ENCODE measurements at places on chromosomes 7 and 10.
A peak's percentile ranks its signal among the peaks of the same experiment; 100 is the strongest.

DNA sequence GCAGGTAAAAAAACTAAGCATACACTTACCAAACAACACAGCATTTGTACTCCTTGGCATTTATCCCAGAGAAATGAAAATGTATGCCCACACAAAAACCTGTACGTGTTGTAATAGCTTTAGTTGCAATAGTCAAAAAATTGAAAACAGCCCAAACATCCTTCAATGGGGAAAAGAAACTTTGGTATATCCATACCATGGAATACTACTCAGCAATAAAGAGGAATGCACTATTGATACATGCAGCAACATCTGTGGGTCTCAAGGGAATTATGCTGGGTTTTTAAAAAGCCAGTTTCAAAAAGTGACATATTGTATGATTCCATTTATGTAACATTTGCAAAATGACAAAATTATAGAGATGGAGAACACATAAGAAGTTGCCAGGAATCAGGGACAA is 35.4 kb downstream of the DPCD start:
- no peak for DNase-seq

- DNase-seq, result no peak
Observed at GRCh38 chr7:84248843-84249242, 54.3 kb upstream of the SEMA3A start.

GRCh38 chr10:43417950-43418768 is 9.2 kb upstream of the HNRNPF start:
- no peak for DNase-seq

DNA sequence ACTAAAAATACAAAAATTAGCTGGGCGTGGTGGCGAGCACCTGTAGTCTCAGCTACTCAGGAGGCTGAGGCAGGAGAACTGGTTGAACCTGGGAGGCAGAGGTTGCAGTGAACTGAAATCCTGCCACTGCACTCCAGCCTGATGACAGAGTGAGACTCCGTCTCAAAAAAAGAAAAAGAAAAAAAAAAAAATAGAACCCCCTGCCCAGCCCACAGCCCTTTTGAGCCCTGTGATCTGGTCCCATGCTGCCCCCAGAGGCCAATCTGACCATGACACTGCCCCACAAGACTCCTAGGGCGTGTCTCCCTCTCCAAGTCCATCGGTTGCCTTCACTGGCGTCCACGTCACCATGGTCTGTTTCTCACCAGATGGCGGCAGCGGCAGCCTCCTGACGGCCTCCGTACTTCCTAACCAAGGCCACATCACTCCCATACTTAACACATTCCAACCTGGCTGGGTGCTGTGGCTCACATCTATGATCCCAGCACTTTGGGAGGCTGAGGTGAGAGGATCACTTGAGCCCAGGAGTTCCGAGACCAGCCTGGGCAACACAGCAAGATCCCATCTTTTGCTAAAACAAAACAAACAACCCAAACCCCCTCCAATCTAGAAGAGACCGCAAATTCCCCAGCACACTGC is 18.0 kb downstream of the STX1A start:
- peak; percentile 62 for DNase-seq

GRCh38 chr10:13143766-13144165 is 17.6 kb upstream of the MCM10 start:
- DNase-seq, result no peak

- DNase-seq, result no peak
Observed at GRCh38 chr7:12320241-12320986, 83.3 kb downstream of the VWDE start.

GRCh38 chr7:37336259-37336658 is 112.4 kb downstream of the ELMO1 start:
- no peak for DNase-seq

DNA sequence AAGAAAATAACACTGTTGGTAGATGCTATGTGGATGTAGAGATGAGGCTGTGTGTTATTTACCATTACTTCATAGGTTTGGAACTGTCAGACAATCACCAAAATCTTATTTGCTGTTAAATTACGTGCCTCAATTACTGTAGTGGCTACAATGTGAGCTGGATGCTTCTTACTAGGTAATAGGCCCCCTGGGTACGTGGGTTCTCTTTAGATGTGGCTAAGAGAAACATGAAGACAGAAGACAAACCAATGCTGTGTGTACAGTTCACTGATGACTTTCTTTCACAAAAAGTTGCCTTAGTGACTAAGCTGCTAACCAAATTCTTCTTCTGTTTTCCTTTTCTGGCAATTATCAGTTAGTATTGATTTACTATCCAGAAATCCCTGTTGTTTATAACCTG is 144.6 kb downstream of the SEMA3E start:
- DNase-seq, result no peak

- DNase-seq, result no peak
Observed at GRCh38 chr7:112648781-112649180, 141.4 kb downstream of the TMEM168 start.

GRCh38 chr7:30005464-30005863 is 15.9 kb upstream of the SCRN1 start:
- DNase-seq, result no peak

Measured in mesenchymal stem cell (in vitro differentiated cells and primary cell).